RCC 7860 (cell line): ENCODE measurements at places on chromosomes 7 and 10.

- DNase-seq = no peak
Measured at GRCh38 chr7:132377015-132377414, 199.3 kb downstream of the PLXNA4 start.

DNA sequence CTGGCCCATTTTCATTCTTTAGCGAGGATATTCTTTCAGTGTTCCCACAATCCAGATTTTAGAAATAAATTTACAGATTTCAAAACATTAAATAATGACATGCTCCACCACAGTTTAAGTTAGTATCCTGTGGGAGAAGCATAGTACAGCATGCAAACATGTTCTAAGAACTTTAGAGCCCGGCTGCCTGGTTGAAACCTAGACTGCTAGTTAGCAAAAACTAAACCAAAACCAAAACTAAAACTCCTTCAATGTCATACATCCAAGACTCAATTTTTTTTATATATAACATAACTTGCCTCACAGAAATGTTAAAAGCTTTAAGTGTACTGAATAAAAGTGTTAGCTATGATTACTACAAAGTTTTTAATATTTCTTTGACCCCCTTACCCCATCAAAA lies 17.0 kb downstream of the TRA2A start:
- no peak for DNase-seq

- no peak for DNase-seq
Measured at GRCh38 chr7:73703757-73704639, 15.5 kb downstream of the STX1A start.

GRCh38 chr10:4144817-4145216 lies 359.8 kb upstream of the KLF6 start:
- no peak for DNase-seq

DNA sequence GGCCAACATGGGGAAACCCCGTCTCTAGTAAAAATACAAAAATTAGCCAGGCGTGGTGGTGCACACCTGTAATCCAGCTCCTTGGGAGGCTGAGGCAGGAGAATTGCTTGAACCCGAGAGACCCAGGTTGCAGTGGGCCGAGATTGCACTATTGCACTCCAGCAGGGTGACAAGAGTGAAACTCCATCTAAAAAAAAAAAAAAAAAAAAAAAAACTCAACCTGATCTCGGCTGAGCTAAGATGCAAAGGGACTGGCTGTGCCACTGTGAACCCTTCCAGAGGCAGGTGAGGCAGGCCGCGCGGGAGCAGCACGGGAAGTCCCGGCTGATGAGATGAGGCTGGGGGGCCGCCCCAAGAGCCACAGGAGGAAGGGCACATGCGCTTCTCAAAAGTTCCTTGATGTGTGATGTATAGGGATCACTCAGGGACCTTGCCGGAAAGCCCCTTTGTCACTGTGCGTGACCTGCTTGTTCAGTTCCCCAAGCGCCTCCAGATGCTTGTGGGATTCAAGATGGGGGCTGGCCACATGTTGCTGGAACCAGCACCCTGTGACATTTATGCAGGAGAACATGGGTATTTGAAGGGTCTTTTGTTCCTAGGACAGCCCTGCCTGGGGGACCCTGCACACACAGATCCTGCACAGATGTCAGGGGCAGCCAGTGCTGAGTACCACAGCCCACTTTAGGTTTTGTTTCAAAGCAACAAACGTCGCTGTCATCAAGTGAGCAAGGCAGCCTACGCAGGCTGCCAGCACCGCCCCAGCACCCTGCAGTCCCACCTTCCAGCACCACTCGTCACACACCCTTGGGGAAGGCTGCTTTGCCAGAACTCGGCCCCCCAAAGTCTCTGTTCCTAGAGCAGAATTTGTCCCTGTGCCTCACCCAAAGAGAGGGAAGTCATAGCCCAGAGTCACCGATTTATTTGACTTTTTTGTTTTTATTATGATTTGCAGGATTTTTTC lies 74.8 kb upstream of the SH2B2 start:
- DNase-seq = no peak

GRCh38 chr7:155732286-155732685 lies 80.0 kb downstream of the SHH start:
- DNase-seq = no peak
